ENCODE measurements at places on chromosomes 2 and 18.

DNA sequence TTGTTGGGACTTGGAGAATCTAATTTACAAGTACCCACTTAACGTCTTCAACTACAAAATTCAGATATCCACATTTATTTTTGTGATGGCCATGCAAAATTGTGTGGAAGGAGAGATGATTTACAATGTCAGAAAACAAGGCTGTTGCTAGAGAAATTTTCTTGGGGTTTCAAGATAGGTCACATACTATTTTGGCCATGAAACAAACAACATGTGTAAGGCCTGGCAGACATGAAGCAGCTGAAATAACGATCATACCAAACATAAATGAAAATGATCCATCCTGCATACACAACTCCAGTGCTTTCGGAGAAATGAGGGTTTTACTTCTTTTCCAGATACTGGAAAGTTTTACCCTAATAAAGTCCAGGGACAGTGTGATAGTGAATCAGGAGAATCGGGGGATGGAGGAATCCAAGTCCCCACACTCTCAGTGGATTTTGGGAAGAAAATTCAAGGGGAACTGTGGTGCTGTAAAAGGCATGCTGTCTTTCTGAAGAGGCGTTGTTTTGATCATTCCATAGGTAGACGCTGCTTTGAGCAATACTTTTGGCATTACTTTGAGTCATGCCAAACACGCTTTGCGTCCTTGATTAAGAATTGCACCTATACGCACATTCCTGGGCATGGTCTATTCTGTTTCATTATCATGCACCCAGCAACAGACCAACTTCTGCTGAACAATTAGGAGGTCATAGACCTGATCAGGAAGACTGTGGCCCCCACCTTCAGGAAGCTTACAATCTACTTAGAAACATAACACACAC, 79.4 kb downstream of the POU3F3 start:
- no peak for DNase-seq

DNA sequence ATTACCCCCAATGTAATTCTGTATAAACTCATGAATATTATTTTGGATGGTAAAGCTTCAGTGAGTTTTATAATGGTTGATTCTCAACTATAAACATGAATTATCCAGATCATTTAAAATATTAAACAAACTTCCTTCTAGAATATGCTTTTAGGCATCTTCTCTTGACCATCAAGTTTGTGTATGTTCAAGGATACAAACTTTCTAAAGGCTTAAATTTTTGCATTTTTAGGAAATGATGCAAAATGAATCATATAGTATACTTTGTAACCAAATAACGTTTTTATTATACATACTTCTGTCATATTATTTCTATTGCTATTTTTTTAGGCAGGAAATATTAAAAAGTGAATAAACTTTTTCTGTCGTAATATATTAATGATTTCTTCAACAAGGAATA, 62.8 kb downstream of the OSBPL6 start:
- no peak for DNase-seq

DNA sequence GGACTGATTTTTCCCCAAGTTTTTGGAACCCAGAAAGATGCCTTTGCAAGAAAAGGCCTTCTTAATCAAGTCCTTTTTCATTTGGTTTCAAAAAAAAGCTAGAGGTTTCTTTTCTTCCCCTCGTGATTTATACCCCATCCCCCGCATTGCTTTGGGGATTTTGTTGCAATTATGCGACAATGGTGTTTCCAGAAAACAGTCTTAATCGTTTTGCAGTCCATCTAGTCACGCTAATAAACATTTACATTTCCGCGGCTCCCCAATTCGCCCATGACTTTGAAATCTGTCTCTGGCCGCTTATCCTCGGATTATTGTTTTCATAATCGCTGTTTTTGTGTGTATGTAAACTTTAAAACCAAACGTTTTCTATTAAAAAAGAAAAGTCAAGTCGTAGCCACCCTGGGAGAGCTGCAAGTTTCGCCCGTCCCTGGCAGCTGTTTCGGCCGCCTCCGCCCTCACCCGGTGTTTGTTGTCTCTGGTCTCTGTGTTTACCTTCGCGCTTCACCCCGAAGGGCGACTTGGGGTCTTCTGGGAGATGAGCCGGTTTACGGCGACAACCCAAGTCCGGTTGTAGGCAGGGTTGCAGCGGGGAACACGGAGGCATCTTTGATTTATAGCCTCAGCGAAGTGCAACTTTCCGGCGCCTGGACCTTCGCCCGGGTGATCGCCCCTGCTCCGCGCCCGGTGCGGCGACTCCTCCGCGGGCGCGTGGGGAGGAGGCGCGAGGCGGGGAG, 667 bp downstream of the SP9 start:
- no peak for DNase-seq

DNA sequence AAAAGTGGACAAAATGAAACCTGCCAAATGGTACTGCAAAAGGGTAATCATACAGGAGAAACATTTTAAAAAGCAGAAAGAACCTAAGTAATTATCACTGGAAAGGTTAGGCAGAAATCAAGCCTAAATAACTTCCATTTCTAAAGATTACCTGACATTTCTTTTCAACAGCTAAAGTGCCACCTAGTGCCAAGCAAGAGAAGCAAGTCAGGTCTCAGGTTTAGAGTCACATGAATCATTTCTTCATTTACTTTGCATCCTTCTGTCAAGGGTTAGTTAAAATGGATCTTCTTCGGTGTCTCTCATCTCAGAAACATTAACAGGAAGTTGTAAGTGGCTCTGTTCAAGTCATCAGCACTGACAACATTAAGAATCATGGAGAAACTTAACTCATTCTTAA, 90.3 kb downstream of the AKAIN1 start:
- no peak for DNase-seq

- DNase-seq, result no peak
These were observed 219.1 kb downstream of the ZRANB3 start for GRCh38 chr2:135311962-135312361.

DNA sequence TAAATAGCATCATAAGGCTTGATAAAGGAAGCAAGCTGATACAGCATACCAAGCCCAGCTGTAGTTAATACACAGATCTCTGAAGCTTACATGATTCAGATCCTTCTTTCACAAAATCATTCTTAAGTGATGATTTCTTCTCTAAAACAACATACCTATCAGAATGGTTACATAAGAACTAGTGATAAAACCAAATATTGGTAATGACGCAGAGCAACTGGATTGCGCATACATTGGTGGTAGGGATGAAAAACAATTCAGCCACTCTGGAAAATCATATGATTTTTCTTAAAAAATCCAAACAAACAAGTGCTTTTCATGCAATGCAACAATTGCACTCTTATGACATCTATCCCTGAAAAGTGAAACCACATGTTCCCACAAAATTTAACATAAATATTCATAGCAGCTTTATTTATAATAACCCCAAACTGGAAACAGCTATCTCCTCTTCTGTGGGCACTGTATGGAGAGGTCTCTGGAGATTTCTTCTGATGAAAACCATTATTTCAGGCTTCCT, 153.6 kb upstream of the DSEL start:
- no peak for DNase-seq

GRCh38 chr2:226030788-226031646, 631.5 kb downstream of the NYAP2 start:
- no peak for DNase-seq

DNA sequence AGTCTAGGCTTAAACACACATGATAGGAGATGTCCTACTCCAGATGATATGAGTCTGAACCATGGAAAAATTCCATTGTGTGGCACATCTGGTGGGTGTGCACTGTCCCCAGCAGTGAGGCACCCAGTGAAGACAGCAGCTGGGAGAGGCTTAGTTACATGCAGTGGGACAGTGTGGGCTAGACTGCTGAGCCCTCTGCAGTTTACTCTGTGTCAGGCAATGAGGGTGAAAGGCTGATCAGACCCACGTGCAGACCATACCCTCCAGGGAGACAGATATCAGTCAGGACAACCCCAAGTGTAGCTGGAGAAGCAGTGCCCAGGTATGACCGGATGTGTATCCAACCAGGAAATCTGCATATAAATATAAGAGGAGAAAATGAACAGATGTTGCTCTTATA, 13.4 kb downstream of the IL37 start:
- DNase-seq, result no peak

DNA sequence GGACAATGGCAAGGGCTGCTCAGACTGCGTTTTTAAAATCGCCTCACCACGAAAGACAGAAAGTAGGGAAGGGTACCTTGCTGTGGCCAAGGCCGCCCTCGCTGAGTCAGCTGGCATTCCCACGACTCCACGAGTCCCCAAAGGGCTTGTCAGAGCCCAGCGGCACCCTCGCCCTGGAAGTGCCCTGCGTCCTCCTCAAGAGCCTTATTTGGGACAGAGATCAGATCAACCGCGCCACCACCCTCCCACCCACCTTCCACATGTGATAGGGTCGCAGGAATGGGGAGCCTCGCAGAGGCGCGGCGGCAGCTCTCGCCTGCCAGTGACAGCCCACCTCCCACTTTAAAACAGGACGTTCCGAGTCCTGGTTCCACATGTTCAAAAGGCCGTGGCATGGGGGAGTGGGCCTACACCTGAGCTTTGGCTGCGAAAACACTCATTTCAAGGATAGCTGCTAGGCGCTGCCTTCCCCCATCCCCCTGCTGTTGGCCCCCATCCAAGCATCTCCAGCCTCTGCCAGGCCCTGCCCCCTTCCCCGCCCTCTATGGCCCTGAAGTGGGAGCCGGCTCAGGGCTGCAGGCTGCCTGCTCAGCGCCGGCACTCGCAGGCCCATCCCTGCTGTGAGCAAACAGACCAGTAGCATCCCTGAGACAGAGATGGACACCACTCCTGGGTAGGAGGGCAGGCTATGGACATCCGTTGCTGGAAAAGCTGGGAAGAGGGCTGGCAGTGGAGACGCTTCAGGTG, 38.1 kb upstream of the ARHGEF4 start:
- DNase-seq, result no peak

DNA sequence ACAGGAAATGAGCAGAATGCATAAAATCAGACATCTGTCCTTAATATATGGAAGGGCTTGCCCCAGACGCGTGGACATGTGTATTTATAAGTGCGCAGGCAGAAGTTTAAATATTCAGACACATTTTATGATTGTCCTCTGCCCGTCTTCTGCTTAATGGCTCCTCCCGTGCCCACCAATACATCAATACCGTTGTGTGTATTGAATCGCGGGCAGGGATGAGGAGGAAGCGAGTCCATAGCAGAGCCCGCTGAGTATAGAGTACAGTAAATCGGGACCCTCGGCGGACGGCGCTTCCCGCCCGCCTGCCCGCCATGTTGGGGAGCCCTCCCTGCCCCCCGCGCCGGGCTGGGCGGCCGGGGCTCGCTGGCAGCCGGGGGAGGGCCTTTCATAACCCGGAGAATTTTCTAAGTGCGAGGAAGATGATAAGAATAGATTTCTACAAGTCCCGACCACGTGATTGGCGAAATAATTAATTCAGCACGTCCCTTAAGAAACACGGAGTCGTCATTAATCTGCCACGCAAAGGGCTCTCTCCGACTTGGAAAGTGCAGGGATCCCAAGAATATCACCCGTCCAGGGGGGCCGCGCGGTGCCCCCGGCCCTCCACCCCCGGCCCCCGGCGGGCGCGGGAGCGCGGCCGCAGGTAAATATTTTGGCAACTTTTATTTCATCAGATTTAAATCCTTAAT, at the start of gene HOXD3:
Gene HOXD3, plus strand, starts transcription at position 501 of the 692 bp plus-strand sequence. CDS start 11,808 bp downstream, outside the sequence.
- DNase-seq, result no peak

- DNase-seq, result no peak
These were observed 69.8 kb upstream of the IL1R1 start for GRCh38 chr2:102072741-102073140.

- no peak for DNase-seq
These were observed 103.4 kb downstream of the ALMS1 start for GRCh38 chr2:73489053-73489452.

GRCh38 chr2:32482471-32482870, 125.6 kb downstream of the BIRC6 start:
- DNase-seq, result no peak

DNA sequence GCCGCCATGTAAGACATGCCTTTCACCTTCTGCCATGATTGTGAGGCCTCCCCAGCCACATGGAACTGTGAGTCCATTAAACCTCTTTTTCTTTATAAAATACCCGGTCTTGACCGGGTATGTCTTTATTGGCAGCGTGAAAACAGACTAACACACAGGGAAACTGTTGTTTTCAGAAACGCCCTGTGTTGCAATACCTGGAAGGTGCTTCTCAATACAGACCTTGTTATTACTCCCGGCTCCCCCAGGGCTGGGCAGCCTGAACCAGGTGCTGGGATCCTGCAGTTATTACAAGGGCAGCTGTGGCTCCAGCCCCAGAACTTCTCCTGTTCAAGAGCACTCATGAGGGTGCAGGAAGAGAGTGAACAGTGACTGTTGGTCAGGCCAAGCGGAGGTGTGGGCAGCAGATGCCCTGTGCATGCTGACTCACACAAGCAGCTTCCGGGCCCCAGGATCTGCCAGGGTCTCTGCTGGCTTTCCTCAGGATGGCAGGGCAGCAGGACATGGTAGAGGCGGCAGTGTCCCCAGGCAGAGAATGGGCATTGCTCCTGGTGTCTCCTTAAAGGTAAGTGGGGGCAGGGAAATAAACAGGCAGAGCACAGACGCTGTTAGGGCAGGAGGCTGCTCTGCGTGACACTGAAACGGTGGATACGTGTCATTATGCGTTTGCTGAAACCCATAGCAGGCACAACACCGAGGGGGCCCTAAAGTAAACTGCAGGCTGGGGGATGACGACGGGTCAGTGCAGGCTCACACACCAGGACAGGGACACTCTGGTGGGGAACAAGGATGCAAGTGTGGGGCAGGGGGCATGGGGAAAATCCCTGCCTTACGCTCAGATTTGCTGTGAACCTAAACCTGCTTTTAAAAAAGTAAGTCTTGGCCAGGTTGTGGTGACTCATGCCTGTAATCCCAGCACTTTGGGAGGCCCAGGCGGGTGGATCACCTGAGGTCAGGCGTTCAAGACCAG, 89.1 kb downstream of the NDUFA10 start:
- DNase-seq, result no peak

DNA sequence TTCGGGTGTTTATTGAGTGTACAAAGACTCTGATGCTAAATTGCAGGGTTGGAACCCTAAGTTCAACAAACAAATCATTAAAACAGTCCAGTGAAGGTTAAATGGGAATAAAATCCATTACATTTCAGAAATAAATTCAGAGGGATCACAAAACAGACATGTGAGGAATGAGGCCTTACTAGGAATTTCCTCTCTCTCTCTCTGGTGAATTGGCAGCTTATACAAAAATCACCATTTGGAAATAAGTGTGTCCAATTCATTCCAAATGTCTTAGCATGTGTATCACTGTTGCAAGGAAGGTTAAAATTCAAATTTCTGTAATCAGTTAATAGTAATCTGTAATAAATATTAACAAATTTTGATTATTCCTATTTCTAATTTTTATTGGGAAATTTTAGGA, 228.6 kb upstream of the PXDN start:
- no peak for DNase-seq

DNA sequence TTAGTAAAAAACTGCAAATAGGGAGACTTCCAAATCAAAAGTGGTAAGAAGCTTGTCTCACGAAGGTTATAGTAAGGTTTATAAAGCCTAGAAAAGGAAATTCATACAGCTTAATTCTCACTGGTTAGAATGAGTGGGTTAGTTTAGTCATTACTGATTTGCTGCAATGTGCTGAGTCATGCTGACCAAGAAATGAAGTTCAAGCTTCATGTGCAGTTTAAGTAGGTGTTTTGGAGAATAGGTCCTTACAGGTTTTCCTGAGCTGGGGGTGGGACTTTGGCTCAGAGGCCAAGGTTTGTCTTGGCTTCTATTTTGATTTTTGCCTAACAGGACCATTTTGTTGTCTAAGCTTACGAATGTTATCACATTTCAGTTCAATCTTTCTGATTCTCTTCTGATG, 15.1 kb downstream of the CLIP4 start:
- DNase-seq, result no peak

All from activated T-cell treated with anti-CD3 and anti-CD28 coated beads for 4 hours (primary cell).